Hematopoietic multipotent progenitor cell treated with erythropoietin and hydrocortisone succinate and interleukin-3 and kit ligand, for 15 days (in vitro differentiated cells): ENCODE measurements at places on chromosomes 16 and 17.
A peak's percentile ranks its signal among the peaks of the same experiment; 100 is the strongest.

DNA sequence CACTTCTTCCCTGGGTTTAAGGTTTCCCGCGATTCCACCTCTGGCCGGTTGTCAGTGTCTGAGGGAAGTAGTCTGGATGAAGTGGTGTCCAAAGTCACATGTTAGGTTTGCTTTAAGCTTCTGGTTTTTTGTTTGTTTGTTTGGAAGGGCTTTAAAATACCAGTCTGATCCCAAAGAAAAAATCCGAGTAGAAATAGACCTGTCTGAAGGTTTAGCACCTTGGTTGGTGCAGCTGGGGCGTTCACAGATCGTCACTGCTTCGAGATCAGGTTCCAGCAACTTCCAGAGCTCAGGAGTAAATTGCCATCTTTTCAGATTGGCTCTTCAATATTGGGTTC, 567 bp downstream of the TMEM97 start:
- DNase-seq: no peak

GRCh38 chr16:15650698-15651171, 690 bp downstream of the NDE1 start:
- peak; percentile 59 for DNase-seq

DNA sequence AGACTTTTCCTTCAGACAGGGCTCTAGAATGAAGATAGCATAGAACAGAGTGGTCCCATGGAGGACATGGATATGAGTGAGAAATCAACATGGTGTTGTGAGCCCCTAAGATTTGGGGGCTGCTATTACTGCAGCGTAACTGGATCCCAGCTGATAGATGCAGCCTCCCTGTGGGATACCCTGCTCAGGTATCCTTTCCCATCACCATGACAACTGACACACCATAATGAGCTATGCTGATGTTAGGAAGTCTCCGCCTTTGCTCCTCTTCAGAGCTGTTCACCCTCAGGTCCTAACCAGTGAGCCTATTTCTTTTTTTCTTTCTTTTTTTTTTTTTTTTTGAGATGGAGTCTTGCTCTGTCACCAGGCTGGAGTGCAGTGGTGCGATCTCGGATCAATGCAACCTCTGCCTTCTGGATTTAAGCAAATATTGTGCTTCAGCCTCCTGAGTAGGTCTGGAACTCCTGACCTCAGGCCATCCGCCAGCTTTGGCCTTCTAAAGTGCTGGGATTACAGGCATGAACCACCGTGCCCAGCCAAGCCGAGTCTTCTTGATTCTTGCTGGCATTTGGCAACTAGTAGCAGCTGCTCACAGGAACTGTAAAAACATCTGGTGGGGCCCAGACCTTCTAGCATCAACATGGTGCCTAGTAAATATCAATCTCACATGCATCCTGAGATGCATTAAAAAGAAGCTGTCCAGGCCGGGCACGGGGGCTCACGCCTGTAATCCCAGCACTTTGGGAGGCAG, 17.1 kb downstream of the STX4 start:
- no peak for DNase-seq

DNA sequence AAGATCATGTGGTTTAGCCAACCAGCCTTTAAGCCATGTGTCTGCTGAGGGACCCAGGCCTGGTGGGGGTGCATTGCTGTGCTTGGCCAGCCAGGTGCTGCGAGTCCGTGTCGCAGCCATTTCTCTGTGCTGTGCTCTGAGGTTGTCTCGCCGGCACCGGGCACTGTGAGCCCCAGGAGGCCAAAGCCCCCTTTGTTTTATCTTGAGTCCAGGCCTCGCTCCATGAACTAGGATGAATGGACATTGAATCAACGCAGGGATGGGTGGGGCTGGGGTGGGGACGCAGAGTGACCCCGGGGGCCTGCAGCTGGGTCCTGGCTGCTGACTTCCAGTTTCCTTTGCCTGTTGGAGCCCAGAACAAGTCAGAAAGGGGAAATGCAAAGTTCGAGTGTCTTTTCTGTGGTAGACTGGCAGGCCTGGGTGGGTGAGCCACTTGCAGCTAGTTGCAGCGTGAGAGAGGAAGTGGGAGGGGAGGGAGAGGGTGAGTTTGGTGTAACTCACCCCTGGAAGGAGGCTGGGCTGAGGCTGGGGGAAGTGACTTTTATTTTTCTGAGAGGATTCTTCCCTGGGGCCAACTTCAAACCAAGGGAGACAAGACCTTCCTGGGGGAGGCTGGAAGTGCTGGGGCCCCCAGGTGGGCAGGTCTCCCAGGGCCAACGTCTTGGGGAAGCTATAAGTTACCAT, 324.7 kb downstream of the SEC14L1 start:
- no peak for DNase-seq

DNA sequence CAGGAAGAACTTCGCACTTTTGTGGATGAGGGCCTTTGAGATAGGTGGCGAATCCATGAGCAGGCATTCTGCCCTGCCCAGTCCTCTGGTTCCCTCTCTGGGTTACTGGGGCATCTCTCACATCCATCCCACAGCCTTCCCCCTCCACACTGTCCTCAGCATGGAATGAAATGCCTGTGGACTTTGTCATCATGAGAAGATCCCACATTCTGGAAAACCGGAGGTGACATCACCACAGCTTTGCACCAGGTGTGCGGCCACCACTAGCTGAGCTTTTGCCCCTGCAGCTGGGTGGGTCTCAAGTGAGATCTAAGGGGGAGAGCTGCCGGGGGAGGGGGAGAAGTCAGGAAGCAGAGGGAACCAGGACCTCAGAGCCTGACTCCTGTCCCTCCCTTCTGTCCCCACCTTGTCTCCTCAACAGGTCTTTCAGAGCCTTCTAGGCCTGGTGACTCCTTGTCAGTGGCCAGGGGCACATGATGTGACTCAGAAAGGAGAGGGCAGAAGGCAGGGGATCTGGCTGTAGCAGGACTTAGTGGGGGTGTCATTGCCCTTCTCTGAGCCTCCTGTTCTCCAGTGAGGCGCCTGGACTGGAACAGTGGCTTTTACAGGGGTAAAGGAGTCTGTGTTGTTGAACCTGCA, 40.0 kb upstream of the DLX4 start:
- no peak for DNase-seq

- no peak for DNase-seq
These were observed 5.5 kb downstream of the KRT40 start for GRCh38 chr17:40978575-40979151.

DNA sequence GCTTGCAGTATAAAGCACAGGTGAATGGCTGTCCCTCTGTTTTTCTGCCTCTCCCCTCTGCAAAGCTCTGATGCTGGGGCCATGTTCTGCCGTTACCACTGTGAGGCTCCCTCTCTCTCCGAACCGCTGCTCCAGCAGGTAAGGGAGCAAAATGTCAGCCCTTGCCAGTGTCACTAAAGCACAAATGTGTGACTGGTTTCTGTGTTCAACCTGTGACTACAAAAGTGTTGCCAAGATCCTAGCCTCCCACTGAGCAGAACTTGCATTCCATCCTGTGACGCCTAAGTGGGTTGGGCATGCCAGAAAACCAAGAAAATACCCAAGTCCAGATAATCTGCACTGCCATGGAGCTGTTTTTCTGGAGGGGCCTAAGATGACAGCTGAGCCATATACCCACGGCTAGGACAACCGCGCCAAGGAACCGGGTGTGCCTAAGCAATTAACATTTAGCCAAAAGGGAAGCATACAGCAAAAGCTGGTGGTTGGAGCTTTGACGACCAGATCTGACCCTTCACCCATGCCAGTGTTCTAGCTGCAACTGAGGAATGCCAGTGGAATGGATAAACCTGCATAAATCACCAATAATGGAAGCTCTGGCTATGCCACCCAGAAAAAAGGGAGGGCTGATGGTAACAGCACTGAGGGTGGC, 35.0 kb downstream of the PSME3IP1 start:
- DNase-seq: no peak

GRCh38 chr17:62937606-62938005, 28.4 kb upstream of the TANC2 start:
- DNase-seq: no peak

GRCh38 chr17:42521666-42522262, 14.3 kb upstream of the NAGLU start:
- DNase-seq: no peak

DNA sequence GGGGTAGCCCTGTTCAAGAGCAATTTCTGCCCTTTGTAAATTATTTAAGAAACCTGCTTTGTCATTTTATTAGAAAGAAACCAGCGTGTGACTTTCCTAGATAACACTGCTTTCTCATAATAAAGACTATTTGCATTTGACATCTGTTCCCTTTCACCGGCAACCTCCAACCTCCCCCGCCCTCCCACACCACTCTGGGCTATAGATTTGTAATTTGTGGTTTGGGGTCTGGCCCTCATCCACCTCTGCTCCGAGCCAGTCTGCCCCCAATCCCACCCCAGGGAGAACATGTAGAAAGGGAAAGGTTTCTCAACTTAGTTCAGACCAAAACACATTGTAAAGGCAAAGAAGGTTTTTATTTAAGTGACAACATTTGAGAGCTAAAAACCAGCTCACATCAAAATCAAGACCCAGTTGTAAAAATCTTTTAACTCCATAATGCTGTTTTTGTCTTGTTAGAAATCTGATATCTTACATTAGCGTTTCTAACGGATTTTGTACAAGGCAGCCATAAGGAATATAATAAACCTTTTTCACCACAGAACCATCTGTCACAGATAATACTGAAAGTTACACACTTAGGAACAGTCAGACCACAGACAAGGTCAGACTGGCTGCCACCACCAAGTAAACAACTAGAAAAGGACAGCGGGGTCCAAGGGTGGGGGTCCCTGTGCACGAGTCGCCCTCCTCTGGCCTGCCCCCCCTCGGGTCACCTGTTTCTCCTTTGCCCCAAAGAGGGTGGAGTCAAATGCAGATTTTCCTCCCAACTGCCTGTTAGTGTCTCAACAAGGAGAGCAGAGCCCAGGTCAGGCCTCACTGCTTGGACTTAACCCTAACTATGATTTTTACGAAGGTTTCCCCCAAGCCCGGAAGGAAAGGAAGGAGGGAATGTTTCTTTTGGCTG, 6.9 kb downstream of the PIMREG start:
- DNase-seq: no peak

GRCh38 chr17:38507921-38508569, 79.8 kb downstream of the ARHGAP23 start:
- no peak for DNase-seq

DNA sequence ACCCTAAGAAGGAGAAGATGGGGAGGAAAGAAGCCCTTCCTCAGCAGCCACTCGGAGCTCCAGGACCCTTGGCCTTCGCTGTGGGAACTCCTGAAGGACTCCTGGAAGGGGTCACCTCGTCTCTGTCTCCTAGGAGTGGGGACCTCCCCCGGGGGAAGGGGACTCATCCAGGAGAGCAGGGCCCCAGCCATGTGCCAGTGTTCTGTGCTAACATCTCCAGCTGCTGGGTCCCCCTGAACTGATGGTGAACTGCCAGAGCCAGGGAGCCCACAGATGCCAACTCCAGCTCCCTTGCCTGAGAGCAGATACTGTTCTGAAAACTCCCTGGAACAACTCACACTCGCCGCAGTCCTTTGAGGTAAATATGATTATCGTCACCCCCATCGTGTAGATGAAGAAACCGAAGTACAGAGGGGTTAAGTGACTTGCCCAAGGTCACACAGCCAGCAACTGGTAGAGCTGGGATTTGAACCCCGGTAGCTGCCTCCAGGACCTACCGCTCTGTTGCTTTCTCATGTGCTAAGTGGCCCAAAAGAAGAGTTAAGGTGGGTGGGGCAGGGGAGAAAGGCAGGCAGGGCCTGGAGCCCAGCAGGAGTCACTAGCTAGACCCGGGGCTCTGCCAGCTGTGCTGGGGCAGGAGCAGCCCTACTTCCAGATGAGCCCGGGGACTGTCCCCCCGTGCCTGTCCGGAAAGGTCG, 10.5 kb downstream of the TIMM22 start:
- no peak for DNase-seq

- DNase-seq: no peak
These were observed 120.9 kb downstream of the METRNL start for GRCh38 chr17:83200231-83200699.

DNA sequence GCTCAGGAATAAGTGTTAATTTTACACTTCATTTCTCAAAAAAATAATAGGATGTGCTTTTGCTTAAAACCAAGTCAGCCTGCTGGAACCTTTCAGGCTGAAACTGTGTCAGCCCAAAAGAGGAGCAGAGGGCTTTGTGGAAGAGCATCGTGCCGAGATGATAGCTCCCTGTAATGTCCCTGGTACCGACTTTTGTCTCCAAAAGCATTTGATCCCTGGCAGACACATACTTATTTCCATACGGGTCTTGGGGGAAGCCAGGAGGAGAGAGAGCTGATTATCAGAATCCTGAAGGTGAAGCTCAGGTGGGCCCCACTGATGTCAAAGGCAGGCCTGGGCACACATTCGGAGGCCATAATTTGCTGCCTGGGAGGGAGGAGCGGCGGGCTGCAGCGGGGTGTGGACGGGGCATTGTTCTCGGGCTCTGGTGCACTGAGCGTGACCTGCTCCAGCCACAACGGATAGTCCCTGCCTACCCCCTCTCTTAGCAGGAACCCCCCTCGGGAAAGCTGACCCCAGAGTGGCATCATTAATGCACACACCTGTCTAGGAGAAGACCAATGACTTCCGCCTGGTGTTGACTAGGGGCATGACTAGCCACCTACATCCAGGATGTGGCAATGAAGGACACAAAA, 155.9 kb downstream of the C16orf78 start:
- no peak for DNase-seq

- DNase-seq: no peak
These were observed 157.9 kb downstream of the WWOX start for GRCh38 chr16:78257376-78257728.

- DNase-seq: no peak
These were observed 27.5 kb upstream of the HELZ start for GRCh38 chr17:67272312-67273047.

DNA sequence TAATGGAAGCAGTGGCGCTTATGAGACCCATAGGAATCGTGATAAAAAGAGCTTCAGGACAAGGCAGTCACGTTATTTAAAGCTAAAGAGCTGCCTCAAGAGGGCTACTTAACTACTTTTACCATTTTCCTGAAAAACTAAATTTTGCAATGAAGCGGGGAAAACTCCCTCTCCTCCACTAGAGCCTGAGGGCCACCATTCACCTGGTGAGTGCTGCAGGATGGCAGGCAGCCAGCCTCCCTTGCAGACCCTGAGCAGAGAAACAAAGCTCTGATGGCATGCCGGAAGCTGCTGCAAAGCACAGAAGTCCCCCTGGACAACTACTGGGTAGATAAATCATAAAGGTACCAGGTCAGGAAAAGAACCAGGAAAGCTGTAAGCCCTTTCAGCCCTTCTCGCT, 8.4 kb downstream of the AKTIP start:
- DNase-seq: no peak

DNA sequence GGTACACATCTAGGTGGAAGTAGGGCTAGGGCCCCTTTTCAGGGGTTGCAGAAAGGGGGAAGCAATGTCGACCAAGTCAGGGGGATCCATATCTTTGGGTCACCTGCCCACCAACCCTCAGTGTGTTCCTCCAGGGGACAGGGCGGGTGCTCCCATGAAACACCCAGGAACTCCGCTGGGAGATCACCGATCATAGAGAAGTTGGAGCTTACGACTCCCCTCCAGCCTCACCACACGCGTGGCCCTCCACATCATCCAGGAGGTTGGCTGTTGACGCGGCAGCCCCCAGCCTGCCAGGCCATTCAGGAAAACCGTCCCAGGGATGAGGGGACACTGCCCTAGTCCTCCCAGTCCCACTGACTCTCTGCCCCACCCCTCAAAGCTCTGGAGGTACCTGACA, 17.3 kb upstream of the MRPS23 start:
- no peak for DNase-seq

- DNase-seq: no peak
These were observed 14.7 kb downstream of the STXBP4 start for GRCh38 chr17:54983260-54983659.

- no peak for DNase-seq
These were observed 20.2 kb upstream of the CPSF4L start for GRCh38 chr17:73281928-73282327.

GRCh38 chr16:28554634-28555423, 1.1 kb downstream of the SGF29 start:
- DNase-seq: no peak

GRCh38 chr16:64094992-64095634, 1026.8 kb downstream of the CDH11 start:
- DNase-seq: no peak
